Retinal pigment epithelial cell (primary cell): ENCODE measurements at places on chromosomes 3 and 15.

- no peak for DNase-seq
Observed at GRCh38 chr3:11331101-11331500, 58.9 kb downstream of the ATG7 start.

DNA sequence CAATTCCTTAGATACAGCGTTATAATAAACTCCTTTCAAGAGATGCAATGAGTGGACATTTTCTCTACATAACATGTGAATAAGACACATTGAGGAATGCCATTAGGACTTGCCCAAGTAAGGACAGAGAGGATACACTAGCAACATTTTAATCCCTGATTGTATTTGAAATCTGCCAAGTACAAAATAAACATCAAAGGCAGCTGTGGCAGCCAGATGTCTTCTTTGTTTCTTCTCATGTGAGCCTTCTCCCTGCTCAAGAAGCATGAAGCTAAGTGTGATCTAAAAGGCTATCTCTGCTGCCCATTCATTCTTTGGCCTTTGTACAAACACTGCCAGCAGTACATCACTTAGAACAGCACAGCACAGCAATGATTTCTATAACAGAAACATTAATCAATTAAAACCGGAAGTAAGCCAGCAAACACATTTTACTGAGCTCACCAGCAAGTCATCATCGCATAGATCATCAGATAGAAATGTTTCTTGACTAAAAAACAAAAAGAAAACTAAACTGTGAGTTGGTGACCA lies 364.0 kb downstream of the CNTN6 start:
- DNase-seq = no peak

DNA sequence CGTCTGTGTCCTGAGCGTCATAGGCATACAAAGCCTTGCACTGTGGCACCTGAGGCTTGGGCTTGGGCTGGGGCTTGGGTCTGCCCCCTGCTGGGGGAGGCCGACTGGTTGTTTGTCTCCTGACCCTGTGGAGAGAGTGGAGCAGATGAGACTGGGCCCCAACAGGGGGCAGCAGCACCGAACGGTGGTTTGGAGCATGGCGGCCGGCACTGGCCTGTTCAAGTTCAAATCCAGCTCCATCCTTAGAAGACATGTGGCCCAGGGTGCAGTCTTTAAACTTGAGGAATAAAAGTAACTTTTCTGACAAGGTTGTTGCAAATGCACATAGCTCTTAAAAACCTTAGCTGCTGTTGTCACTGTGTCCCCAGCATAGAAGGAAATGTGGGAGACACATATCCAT lies 33.3 kb downstream of the CCNB2 start:
- no peak for DNase-seq

DNA sequence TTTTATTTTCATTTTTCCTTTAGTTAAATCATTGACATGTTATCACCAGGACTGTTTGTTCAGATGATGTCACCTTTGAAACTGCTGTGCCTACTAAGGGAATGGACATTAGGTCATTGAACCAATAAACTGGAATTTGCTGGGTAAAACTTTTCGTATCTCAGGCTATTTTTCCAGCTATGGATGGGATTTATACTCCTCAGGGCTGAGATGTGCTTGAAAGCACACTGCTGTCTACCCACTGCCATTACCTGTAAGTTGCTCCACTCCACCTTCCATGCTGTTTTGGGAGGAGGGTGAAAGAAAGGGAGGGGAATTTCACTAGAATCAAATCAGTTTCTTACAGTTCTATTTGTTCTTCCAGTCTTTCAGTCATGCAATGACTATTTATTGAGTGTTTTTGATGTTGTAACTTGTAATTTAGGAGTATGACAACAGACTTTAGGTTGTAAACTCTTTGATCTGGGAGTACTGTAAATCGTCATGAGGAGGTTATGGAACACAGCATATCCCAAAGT lies 11.3 kb downstream of the EHD4 start:
- no peak for DNase-seq

DNA sequence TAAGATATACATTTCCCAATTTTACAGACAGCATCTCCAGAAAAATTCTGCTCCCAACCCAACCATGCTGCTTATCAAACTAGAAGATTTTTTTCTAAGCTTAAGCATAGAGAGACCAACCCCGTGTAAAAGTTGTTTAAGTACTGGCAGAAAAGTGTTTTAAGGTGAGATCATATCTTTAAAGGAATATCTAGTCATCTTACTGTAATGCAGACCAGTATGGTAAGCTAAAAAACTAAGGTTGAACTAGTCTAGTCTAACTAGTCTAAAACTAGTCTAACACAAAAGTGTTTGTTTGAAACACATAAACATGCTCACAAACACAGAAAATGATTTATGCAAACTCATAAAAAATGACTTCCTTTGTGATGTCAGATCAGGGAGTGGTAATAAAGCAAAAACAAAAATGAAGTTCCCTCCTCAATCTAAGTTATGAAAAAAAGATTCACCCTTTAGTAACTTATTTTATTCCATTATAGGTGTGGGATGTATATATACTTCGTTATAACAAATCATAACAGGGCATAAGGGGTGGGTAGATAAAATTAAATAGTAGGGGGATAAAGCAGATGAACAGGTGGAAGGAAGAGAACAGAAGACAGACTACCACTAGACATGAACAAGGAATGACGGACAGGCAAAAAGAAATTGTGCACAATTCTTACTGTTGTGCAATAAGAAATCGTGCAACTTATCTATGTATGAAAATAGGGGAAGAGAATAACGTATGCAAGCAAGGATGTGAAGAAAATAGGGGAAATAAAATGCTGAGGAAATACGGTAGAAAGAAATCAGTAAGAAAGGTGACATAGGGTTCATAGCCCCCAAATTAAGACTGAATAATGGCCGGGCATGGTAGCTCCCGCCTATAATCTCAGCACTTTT lies 10.0 kb downstream of the MYO5A start:
- DNase-seq = no peak

DNA sequence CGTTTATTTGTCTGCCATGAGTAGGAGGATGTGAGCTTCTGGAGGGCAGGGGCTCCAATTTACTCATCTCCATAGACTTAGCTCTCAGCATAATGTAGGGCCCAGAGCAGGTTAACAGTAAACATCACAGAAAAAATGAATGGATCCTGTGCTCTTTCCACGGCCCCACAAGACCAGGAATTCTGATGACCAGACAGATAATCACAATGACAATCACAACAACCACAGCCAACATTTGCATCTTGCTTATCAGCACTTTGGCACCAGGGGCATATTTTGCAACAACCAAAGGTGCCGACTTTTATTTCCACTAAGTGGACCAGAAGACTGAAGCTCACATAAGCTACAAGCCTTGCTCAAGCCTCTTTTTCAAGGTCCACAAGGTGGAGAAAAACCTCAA lies 68.9 kb upstream of the ANKRD34C start:
- DNase-seq = no peak
